ENCODE measurements at places on chromosomes 2 and 18.

- DNase-seq, result no peak
Observed at GRCh38 chr2:232532419-232532818, 6.5 kb downstream of the CHRND start.

GRCh38 chr2:63755965-63756364, 85.7 kb upstream of the UGP2 start:
- no peak for DNase-seq

GRCh38 chr2:178844269-178844668, 37.0 kb upstream of the TTN start:
- DNase-seq, result no peak

DNA sequence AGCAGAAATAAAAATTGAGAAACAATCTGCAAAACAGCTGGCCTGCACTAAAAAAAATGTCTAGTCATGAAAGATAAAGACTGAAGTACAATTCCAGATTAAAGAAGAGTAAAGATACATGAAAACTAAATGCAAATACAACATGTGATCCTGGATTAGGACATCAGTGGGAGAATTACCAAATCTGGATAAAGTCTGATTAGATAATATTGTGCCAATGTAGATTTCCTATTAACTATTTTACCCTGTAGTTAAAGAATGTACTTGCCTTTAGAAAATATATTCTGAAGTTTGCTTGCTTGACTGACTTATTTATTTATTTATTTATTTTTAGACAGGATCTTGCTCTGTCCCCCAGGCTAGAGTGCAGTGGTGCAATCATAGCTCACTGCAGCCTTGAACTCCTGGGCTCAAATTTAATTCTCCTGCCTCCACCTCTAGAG, 58.7 kb downstream of the ASXL2 start:
- DNase-seq, result no peak

DNA sequence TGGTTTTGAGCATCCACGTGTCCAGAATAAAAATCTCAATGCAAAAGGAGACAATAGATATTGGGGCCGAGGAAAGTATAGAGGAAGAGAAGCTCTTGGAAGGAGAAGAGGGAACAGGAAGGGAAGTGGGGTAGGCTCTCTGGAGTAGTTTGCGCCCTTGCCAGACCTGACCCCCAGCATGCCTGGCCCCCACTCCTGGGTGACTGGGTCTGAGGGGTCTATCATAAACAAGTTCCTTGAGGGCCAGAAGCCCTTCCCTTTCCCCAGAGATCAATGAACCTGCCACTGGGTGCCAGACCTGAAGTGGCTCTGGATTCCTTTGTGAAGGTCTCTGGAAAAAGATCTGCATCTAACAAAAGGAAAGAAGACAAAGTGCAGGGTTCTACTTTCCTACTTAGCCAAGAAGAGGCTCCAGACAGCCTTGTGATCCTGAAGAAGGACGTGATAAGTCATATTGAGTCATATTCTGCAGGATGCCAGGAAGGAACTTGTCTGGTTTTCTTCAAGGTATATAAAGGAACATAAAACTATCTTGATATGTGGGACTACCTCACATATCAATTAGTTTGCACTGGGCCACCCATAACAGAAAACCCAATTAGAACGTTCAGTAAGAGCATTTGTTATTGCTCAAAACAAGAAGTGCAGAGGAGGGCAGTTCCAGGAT, 18.7 kb upstream of the ATOH8 start:
- no peak for DNase-seq

GRCh38 chr2:240791821-240792628, 28.0 kb downstream of the KIF1A start:
- peak; percentile 3 for DNase-seq

GRCh38 chr2:62304429-62305417, 108.8 kb downstream of the B3GNT2 start:
- peak; percentile 78 for DNase-seq
